ENCODE measurements at places on chromosomes 16 and 17. TPM values are rescaled to one million over a fixed set of nuclear protein-coding genes. Genes with fewer than 3 reads are reported as not detected.

DNA sequence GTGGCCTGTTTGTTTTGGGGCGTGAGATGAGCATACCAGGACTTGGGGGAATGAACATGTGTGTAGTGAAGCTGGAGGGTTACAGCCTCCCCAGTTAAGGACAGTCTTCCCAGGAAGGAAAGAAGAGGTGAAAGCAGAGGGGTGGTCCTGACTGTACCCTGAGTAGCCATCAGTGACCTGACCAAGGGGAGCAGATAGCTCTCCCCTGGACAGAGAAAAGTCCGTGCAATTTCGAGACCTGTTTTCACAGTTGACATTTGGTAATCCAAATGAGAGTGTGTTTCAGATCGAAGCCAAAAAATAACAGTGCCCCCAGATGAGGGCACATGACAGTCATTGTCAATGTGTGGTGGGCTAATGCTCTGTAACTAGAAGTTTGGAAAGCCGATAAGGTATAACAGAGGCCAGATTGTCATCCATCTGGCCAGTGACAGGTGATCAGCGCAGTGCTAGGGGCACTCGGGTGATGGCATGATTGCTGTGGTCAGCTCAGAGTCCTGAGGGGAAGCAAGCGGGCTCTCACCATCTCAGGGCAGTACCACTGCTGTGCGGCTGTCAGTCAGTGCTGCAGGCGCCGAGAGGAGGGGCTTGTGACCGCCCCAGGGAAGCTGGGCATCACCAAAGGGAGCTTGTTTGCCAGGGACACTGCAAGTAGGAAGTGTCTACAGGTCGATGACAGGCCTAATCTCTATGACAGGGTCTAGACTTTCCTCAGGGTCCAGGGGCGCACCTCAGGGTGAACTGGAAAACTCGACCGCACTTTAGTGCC lies 1.1 kb upstream of the NME2 start:
- H3K27ac ChIP-seq = no peak overlapping the region
- peak overlapping the region; percentile 95 for H3K4me3 ChIP-seq
- H3K4me1 ChIP-seq = peaks cover 11% of the 10 kb centered on the region
- H3K36me3 ChIP-seq = peaks cover 30% of the 10 kb centered on the region

GRCh38 chr16:69741519-69741918 lies 13.2 kb downstream of the NOB1 start:
- no peaks in the 10 kb centered on the region for H3K27me3 ChIP-seq
- H3K27ac ChIP-seq = no peak overlapping the region
- H3K4me3 ChIP-seq = no peak overlapping the region

- no peak overlapping the region for H3K4me3 ChIP-seq
- H3K36me3 ChIP-seq = no peaks in the 10 kb centered on the region
- DNase-seq = no peak
- H3K27me3 ChIP-seq = no peaks in the 10 kb centered on the region
- H3K27ac ChIP-seq = no peak overlapping the region
- no peaks in the 10 kb centered on the region for H3K4me1 ChIP-seq
Measured at GRCh38 chr16:11422381-11423314, 77.4 kb downstream of the RMI2 start.

GRCh38 chr17:834136-834535 lies 52.0 kb downstream of the MRM3 start:
- no peaks in the 10 kb centered on the region for H3K4me1 ChIP-seq
- H3K36me3 ChIP-seq = no peaks in the 10 kb centered on the region
- no peak for DNase-seq
- no peak overlapping the region for H3K4me3 ChIP-seq
- no peaks in the 10 kb centered on the region for H3K27me3 ChIP-seq

DNA sequence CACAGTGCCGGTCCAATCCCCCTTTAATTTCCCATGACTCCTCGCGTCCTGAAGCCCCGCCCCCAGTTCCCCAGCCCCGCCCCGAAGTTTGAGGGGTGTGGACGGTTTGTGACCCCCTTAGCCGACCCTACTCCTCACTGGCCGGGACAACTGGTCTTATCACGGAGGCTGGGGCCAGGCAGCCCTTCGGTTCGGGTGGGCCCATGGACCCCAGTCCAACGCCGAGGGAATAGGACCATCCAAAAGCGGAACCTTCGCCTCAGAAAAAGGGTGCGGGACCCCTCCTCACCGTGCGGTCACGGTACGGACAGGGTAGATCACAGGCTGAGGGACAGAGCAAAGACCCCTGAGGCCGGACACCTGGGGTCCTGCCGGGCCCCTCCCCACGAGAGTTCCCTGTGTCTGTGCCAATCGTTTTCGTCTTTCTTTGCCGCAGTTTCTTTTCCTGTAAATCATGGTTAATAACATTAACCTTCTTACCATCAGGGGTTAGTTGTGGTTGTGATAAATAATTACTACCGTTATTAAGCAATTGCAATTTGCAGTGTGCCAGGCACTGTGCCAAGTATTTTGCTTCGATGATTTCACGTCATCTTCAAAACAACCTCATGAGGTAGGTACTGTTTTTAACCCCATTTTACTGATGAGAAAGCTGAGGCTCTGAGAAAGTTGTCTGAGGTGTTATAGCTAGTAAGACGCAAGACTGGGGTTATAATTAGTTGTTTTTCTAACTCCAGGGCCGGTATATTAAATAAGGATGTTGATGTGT lies 543 bp downstream of the TMUB2 start:
- H3K27me3 ChIP-seq = no peaks in the 10 kb centered on the region
- peak overlapping the region; percentile 78 for H3K4me3 ChIP-seq
- H3K27ac ChIP-seq = peak overlapping the region; percentile 94
- peaks cover 35% of the 10 kb centered on the region for H3K4me1 ChIP-seq
- peaks cover 3% of the 10 kb centered on the region for H3K36me3 ChIP-seq
- DNase-seq = no peak

GRCh38 chr17:81537343-81537855 lies 9.2 kb downstream of the FSCN2 start:
- H3K27me3 ChIP-seq = no peaks in the 10 kb centered on the region
- H3K27ac ChIP-seq = no peak overlapping the region
- no peak overlapping the region for H3K4me3 ChIP-seq
- H3K36me3 ChIP-seq = peaks cover 13% of the 10 kb centered on the region
- DNase-seq = no peak

DNA sequence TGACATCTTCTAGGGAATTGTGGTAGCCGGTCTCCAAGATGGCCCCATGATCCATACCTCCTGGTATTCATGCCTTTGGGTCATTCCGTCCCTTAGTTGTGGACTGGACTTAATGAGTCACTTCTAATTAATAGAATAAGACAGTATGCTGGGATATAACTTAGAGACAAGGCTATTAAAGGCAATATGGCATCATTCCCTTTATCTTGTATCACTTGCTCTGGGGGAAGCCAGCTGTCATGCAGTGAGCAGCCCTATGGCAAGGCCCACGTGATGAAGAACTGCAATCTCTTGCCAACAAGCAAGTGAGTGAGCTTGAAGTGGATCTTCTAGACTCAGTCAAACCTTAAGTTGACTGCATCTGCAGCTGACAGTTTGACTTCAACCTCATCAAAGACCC lies 97.8 kb upstream of the MED13 start:
- H3K4me1 ChIP-seq = peaks cover 3% of the 10 kb centered on the region
- no peaks in the 10 kb centered on the region for H3K36me3 ChIP-seq
- no peaks in the 10 kb centered on the region for H3K27me3 ChIP-seq
- no peak overlapping the region for H3K4me3 ChIP-seq
- H3K27ac ChIP-seq = no peak overlapping the region
- DNase-seq = no peak

DNA sequence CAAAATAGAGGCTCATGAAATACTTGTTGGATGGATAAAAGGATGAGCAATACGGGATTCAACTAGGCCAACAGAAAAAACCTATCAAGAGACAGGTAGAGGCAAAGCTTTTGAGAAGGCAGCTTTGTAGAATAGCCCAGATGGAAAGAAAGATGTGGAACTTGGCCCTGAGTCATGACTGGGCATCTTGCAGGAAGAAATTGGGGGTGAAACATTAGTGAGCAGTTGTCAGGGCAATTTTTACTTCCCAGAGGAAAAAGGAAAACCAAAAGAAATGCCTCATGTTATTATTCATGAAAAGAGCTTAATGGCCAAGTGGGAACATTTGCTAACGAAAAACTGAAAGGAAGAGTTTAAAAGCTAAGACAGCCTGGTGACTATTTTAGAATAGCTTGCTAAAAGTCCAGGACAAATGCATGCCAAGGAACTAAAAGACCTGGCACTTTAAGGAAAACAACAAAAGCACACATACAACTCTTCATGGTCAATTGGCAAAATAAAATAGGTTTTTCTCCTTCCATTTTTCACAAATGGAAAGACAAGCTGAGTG lies 180.1 kb downstream of the HS3ST3A1 start:
- no peak overlapping the region for H3K4me3 ChIP-seq
- H3K4me1 ChIP-seq = peaks cover 3% of the 10 kb centered on the region
- no peak for DNase-seq
- peak overlapping the region; percentile 45 for H3K27ac ChIP-seq

- peaks cover 8% of the 10 kb centered on the region for H3K4me1 ChIP-seq
- no peak overlapping the region for H3K27ac ChIP-seq
- H3K27me3 ChIP-seq = no peaks in the 10 kb centered on the region
Measured at GRCh38 chr16:49484936-49485335, 111.3 kb downstream of the C16orf78 start.

- H3K27me3 ChIP-seq = no peaks in the 10 kb centered on the region
- peaks cover 20% of the 10 kb centered on the region for H3K4me1 ChIP-seq
Measured at GRCh38 chr16:56669005-56669839, at the start of gene MT1H. TSS of gene MT1H (plus strand) at chr16:56669814. CDS start at chr16:56669885, 71 bp downstream.

DNA sequence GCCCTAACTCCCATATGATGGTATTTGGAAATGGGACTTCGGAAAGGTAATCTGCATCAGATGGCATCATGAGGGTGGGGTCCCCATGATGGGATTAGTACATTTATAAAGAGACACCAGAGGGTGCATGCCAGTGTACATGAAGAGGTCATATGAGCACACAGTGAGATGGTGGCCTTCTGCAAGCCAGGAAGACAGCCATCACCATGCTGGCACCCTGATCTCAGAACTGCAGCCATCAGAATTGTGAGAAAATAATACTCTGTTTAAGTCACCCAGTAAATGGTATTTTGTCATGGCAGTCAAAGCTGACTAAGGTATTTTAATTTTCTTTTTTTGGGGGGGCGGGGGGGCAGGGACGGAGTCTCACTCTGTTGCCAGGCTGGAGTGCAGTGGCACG lies 47.1 kb upstream of the ABCA10 start:
- DNase-seq = no peak
- H3K27ac ChIP-seq = no peak overlapping the region
- peaks cover 4% of the 10 kb centered on the region for H3K36me3 ChIP-seq
- H3K27me3 ChIP-seq = no peaks in the 10 kb centered on the region

- H3K36me3 ChIP-seq = no peaks in the 10 kb centered on the region
- no peaks in the 10 kb centered on the region for H3K27me3 ChIP-seq
- DNase-seq = no peak
- no peaks in the 10 kb centered on the region for H3K4me1 ChIP-seq
Measured at GRCh38 chr17:74851612-74852236, 8.0 kb downstream of the GRIN2C start.

- DNase-seq = no peak
- no peak overlapping the region for H3K4me3 ChIP-seq
- H3K27me3 ChIP-seq = no peaks in the 10 kb centered on the region
- H3K4me1 ChIP-seq = no peaks in the 10 kb centered on the region
- no peak overlapping the region for H3K27ac ChIP-seq
Measured at GRCh38 chr17:43330876-43331639, 67.7 kb upstream of the ARL4D start.

AATK gene
- 0.79 TPM for total RNA-seq

SRL gene
- total RNA-seq = 0.17 TPM

RNU2-1 gene
- not detected for total RNA-seq

CES1 gene
- total RNA-seq = 376 TPM

HIGD1B gene
- not detected for total RNA-seq

FBXO39 gene
- total RNA-seq = 0.05 TPM

GPRC5C gene
- total RNA-seq = 86.3 TPM

HMOX2 gene
- 45.7 TPM for total RNA-seq

WSB1 gene
- 56.8 TPM for total RNA-seq

TBC1D3K gene
- total RNA-seq = not detected

IL17C gene
- not detected for total RNA-seq

CAPNS2 gene
- total RNA-seq = 0.33 TPM

B4GALNT2 gene
- total RNA-seq = not detected

PRR15L gene
- total RNA-seq = 1.9 TPM

All from liver (tissue), 10 donors.